ENCODE measurements at places on chromosomes 11 and 22. TPM values are rescaled to one million over a fixed set of nuclear protein-coding genes. Genes with fewer than 3 reads are reported as not detected.

Gene ST14
- 61.1 TPM for total RNA-seq

DNA sequence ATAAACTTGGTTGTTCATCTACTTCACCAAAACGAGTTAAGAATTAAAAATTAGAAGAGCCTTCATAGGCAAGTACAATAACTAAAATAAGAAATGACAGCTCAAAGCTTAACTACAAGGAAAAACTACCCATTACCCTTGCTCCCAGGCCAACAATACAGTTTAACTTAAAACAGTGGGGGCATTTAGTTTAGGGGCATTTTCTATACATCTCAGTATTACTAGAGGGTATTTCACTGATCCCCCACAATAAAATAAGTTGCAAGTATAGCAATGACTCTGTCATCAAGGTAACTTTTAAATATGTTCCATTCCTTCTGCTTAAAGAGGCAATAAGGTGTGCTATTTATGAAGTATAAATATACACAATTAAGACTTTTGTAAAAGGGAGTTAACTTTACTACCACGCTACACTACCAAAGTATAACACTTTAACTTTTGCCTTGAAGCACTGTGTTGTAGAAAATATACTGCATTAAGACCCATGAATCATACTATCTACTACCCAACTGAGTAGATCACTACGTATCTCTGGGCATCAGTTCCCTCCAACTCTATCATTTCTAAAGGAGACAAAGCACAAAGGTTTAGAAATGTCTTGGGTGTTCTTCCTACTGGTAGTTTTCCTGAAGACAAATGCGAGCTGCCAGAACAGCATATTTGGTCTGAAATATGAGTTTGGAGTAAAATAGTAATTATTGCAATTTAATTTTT, 29.8 kb downstream of the CHORDC1 start:
- H3K36me3 ChIP-seq: no peaks in the 10 kb centered on the region
- H3K4me3 ChIP-seq: no peak overlapping the region
- H3K27me3 ChIP-seq: no peaks in the 10 kb centered on the region
- no peak for DNase-seq

GRCh38 chr11:30786256-30787110, 200.3 kb upstream of the MPPED2 start:
- no peak overlapping the region for H3K4me3 ChIP-seq
- no peaks in the 10 kb centered on the region for H3K36me3 ChIP-seq
- no peak for DNase-seq
- no peaks in the 10 kb centered on the region for H3K4me1 ChIP-seq
- no peaks in the 10 kb centered on the region for H3K27me3 ChIP-seq

Gene PKNOX2
- 14.4 TPM for total RNA-seq

DNA sequence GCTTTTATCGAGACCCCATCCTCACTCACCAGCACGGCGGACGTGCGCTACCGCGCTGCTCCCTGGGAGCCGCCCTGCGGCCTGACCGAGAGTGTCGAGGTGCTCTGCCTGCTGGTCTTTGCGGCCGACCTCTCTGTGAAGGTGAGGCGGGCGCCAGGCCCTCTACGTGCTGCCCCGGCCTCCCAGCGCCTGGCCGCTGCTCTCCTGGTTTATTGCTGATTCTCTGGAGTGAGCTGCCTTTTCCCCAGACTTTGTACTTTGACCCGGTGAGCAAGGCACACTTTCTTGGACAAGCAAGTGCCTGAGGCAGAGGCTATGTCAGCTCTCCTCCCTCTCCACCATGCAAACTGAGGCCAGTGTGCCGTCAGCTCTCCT, 6.5 kb downstream of the TPCN2 start:
- H3K36me3 ChIP-seq: peaks cover 41% of the 10 kb centered on the region
- H3K27ac ChIP-seq: no peak overlapping the region
- peaks cover 19% of the 10 kb centered on the region for H3K4me1 ChIP-seq
- H3K4me3 ChIP-seq: no peak overlapping the region
- no peaks in the 10 kb centered on the region for H3K27me3 ChIP-seq
- DNase-seq: no peak

- H3K27me3 ChIP-seq: no peaks in the 10 kb centered on the region
- no peaks in the 10 kb centered on the region for H3K4me1 ChIP-seq
- DNase-seq: no peak
- H3K4me3 ChIP-seq: no peak overlapping the region
- H3K27ac ChIP-seq: no peak overlapping the region
Measured at GRCh38 chr22:46419754-46420571, 84.4 kb downstream of the TRMU start.

DNA sequence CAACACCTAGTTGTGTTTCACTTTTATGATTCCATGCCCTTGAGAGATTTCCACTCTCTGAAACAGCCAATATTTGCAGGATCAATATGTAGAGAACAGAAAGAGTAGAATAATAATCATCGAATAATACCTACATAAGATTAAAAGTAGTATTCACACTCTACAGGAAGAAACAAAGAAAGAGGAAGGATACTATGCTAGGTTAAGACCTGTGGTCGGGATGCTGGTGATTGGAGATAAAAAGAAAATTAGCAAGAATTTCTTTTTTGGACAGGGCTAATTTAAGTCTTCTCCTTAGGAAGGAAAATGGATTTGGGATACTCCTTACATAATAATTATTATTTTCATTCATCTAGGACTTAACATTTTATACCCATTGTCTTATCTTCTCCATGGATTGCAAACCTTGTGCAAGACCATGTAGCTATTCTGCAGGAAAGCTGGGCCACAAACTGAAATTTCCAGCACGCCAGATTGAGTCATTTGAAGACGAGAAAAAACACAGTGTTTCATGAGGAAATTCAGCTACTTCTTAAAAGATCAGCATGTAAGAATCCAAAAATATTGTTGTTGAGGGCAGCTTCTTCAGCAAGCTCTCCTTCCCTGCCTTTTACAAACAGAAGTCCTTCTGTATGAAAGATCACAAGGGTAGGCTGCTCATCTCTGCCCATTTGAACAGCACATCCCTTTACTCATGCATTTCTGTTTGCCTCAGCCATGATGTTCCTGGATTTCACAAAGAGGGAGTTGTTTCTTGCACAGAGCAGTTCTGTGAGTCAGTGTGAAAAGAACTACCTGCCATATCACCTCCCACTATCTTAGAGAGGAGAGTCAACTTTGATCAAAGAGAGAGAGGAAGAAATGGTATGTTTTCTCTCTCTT, 90.7 kb downstream of the FAM76B start:
- no peak overlapping the region for H3K27ac ChIP-seq
- H3K36me3 ChIP-seq: no peaks in the 10 kb centered on the region
- no peaks in the 10 kb centered on the region for H3K27me3 ChIP-seq
- H3K4me3 ChIP-seq: no peak overlapping the region

Gene TMEM191C
- 3.5 TPM for total RNA-seq

- peaks cover 29% of the 10 kb centered on the region for H3K36me3 ChIP-seq
- peak overlapping the region; percentile 94 for H3K27ac ChIP-seq
- peak overlapping the region; percentile 96 for H3K4me3 ChIP-seq
- peaks cover 52% of the 10 kb centered on the region for H3K4me1 ChIP-seq
- DNase-seq: peak; percentile 82
Measured at GRCh38 chr11:62727872-62728170, 465 bp upstream of the TTC9C start.

Gene OLFML1
- 23.2 TPM for total RNA-seq

Gene MUC5B
- total RNA-seq: 57.5 TPM

GRCh38 chr11:103995896-103996295, 40.5 kb upstream of the DDI1 start:
- H3K4me3 ChIP-seq: no peak overlapping the region
- H3K27me3 ChIP-seq: no peaks in the 10 kb centered on the region
- no peak overlapping the region for H3K27ac ChIP-seq

Gene TMEM191B
- total RNA-seq: 7.6 TPM

DNA sequence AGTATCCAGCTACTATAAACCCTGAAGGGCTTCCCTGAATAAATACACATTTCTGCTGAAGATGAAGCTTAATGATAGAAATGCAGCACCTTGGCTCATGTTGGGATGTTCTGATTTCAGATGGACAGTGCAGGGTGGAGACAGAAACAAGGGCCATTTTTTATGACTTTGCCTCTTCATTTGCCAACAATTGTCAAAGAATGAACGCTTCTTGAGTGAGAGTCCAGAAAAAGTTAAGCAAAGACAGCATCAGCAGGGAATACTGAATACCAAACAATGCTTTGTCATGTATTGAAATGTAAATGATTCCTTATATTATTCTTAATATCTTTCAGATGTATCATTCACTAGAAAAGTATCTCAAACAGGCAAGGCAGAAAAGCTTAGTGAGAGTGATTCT, 84.9 kb downstream of the TRPC6 start:
- H3K27ac ChIP-seq: no peak overlapping the region
- no peaks in the 10 kb centered on the region for H3K4me1 ChIP-seq
- H3K36me3 ChIP-seq: no peaks in the 10 kb centered on the region

DNA sequence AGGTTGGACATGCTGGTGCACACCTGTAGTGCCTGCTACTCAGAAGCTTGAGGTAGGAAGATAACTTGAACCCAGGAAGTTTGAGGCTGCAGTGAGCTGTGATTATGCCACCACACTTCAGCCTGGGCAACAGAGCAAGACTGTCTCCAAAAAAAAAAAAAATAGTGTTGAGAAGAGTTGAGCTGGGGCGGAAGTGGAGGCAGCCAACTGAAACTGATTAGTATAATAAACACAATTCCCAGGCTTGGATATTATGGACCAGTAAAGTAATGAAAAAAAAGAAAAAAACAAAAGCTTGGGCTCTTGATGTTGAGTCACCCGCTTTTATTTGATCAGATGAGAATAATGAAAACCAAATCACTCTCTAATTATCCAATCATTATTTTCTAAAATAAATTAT, 21.0 kb downstream of the LDLRAD3 start:
- H3K4me1 ChIP-seq: peaks cover 3% of the 10 kb centered on the region
- no peaks in the 10 kb centered on the region for H3K36me3 ChIP-seq
- H3K27me3 ChIP-seq: no peaks in the 10 kb centered on the region
- no peak overlapping the region for H3K27ac ChIP-seq

DNA sequence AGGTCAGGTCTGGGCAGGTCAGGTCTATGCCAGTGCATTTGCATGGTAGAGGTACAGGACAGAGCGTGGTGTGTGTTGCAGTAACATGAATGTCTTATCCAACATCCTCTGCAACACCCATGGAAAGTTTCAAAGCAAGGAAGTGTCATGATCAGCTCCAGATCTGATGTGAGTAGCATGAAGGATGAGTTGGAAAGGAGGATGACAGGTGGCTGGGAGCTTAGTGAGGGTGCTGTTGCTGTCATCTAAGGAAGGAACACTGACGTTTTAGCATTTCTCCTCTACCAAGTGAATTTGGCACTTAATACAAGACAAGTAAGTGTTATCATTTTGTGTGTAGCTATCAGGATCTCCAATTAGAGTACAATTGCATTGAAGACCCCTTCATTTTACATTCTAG, 65.1 kb downstream of the GRK3 start:
- H3K36me3 ChIP-seq: no peaks in the 10 kb centered on the region
- H3K27ac ChIP-seq: no peak overlapping the region
- H3K4me1 ChIP-seq: peaks cover 19% of the 10 kb centered on the region

Gene SPDYC
- not detected for total RNA-seq

Gene GTSE1
- 1.4 TPM for total RNA-seq

DNA sequence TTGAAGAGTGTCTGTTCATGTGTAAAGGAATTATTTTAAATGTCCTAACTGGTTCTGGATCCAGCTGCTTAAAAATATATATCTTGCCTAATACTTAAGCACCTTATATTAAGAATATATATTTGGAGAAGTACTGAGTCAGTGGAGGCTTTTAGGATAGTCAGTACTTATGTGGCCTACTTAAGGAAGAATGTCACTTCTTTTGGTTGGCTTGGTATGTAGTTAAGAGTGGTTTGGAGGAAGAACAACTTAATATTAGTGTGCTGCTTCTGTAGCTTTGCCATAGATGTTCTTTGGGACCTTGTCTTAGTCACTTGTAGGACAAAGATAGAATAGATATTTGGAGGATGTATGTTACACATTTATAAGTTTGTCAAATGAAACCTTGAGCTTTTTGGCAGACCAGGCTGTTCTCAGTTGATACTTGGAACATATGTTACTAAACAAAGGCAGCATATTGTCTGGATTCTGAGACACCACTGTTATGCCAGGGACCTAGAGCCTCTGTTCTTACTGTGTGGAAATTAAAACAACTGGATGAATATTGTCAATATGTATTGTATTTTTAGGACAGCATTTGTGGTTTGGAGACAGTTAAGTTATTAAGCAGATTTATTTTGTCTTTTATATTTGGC, 4.9 kb downstream of the HIPK3 start:
- H3K4me1 ChIP-seq: peaks cover 54% of the 10 kb centered on the region
- H3K36me3 ChIP-seq: no peaks in the 10 kb centered on the region
- no peak overlapping the region for H3K4me3 ChIP-seq
- peak overlapping the region; percentile 13 for H3K27ac ChIP-seq
- H3K27me3 ChIP-seq: no peaks in the 10 kb centered on the region

GRCh38 chr11:103668859-103669258, 367.6 kb upstream of the DDI1 start:
- H3K4me3 ChIP-seq: no peak overlapping the region
- H3K27ac ChIP-seq: no peak overlapping the region
- no peaks in the 10 kb centered on the region for H3K36me3 ChIP-seq
- no peaks in the 10 kb centered on the region for H3K4me1 ChIP-seq
- no peak for DNase-seq

Gene ROM1
- 5.6 TPM for total RNA-seq

- H3K4me3 ChIP-seq: no peak overlapping the region
- H3K27me3 ChIP-seq: no peaks in the 10 kb centered on the region
- H3K4me1 ChIP-seq: no peaks in the 10 kb centered on the region
- no peak for DNase-seq
- no peak overlapping the region for H3K27ac ChIP-seq
Measured at GRCh38 chr11:113373306-113373705, 14.3 kb upstream of the ANKK1 start.

DNA sequence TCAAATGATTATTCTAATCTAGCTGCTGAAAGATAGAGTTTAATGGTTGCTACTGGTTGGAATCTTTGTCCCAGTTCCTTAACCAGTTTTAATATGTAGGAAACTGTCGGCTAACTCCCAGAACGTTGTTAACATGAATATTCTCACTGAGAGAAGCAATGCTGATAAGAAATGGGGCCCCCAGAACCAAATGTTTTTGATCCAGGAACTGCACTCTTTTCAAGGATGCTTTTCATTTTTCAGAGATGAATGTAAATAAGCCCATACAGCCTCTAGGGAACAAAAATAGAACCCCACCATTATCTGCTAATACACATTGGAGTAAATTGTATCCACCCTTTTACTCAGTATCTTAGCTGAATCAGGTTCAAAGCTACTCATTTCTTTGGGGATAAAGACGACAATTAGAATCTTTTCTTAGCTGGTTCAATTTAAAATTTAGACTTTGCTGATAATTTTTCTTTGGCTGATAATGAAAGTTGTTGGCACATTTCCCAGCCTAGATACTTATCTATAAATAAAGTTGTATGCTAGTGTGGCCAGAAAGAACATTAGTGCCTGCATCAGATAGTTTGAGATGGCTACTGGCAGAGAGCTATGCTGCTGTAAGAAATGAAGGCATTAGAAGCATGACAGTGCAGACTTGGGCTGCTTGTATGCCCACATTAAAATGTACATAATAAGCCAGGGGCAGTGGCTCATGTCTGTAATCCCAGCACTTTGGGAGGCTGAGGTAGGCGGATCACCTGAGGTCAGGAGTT, 323.3 kb upstream of the PDGFD start:
- H3K4me1 ChIP-seq: no peaks in the 10 kb centered on the region
- DNase-seq: no peak
- no peak overlapping the region for H3K27ac ChIP-seq
- no peaks in the 10 kb centered on the region for H3K27me3 ChIP-seq
- no peaks in the 10 kb centered on the region for H3K36me3 ChIP-seq
- H3K4me3 ChIP-seq: no peak overlapping the region

- H3K4me1 ChIP-seq: no peaks in the 10 kb centered on the region
- H3K4me3 ChIP-seq: no peak overlapping the region
- no peaks in the 10 kb centered on the region for H3K36me3 ChIP-seq
- H3K27ac ChIP-seq: no peak overlapping the region
- DNase-seq: no peak
Measured at GRCh38 chr11:123381817-123382554, 48.1 kb upstream of the GRAMD1B start.

GRCh38 chr11:72433455-72434036, 785 bp downstream of the CLPB start:
- DNase-seq: peak; percentile 55
- H3K27ac ChIP-seq: peak overlapping the region; percentile 88
- peaks cover 29% of the 10 kb centered on the region for H3K4me1 ChIP-seq
- H3K27me3 ChIP-seq: no peaks in the 10 kb centered on the region
- H3K36me3 ChIP-seq: peaks cover 19% of the 10 kb centered on the region

Data from lower lobe of right lung (tissue), 2 donors.